ENCODE measurements at places on chromosomes 13 and 19. TPM values are rescaled to one million over a fixed set of nuclear protein-coding genes. Genes with fewer than 3 reads are reported as not detected.

- H3K4me3 ChIP-seq = peak overlapping the region; percentile 29
- no peaks in the 10 kb centered on the region for H3K36me3 ChIP-seq
- no peak for DNase-seq
- H3K27ac ChIP-seq = peak overlapping the region; percentile 94
- H3K4me1 ChIP-seq = peaks cover 10% of the 10 kb centered on the region
- H3K27me3 ChIP-seq = no peaks in the 10 kb centered on the region
Observed at GRCh38 chr13:32585550-32586079, 637 bp upstream of the PDS5B start.

- DNase-seq = peak; percentile 87
- peak overlapping the region; percentile 79 for H3K27ac ChIP-seq
- peak overlapping the region; percentile 61 for H3K4me3 ChIP-seq
- H3K36me3 ChIP-seq = no peaks in the 10 kb centered on the region
Observed at GRCh38 chr19:12194827-12195731, 32.2 kb downstream of the ZNF136 start.

DNA sequence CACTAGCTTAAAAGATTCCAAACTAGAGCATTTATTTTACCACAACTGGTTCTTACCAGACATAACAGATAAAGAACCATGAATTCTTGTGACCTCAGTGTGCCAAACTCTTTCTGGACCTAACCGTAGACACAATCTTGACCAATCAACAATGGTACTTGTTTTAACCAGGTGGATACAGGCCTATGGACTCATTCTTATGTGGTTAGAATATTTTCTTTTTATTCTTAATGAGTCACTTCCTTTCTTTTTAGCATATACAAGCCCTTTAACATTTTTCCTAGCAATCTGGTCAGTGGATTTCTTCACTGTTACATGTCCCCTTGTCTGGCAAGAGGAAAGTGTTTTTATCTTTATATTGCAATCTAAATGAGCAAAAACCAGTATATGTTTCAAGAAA is 792.1 kb upstream of the SPRY2 start:
- H3K27ac ChIP-seq = no peak overlapping the region
- no peaks in the 10 kb centered on the region for H3K27me3 ChIP-seq
- DNase-seq = no peak
- H3K4me3 ChIP-seq = no peak overlapping the region
- H3K36me3 ChIP-seq = no peaks in the 10 kb centered on the region

DNA sequence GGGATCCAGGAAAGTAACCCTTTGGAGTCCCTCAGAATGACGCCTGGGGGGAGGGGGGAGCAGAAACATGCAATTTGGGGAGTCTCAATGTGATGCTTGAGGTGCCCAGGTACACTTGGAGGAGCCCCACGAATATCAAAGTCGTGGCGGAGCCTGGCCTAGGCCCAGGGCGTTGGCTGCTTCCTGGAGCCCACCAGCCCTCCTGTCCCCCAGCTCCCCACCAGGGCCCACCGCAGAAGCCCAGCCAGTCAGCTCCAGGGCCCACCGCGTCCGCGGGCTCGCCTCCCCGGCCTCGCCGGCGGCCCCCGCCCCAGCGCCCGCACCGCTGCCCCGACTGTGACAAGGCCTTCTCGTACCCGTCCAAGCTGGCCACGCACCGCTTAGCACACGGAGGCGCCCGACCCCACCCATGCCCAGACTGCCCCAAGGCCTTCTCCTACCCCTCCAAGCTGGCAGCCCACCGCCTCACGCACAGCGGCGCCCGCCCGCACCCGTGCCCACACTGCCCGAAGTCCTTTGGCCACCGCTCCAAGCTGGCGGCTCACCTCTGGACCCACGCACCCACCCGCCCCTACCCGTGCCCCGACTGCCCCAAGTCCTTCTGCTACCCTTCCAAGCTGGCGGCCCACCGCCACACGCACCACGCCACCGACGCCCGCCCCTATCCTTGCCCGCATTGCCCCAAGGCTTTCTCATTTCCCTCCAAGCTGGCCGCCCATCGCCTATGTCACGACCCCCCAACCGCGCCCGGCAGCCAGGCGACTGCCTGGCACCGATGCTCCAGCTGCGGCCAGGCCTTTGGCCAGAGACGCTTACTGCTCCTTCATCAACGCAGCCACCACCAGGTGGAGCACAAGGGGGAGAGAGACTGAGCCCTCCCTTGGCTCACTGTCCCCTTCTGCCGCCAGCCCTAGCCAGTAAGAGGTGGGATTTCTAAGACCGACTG is 2.1 kb downstream of the ZNF575 start:
- H3K27me3 ChIP-seq = no peaks in the 10 kb centered on the region
- H3K4me3 ChIP-seq = no peak overlapping the region
- peak overlapping the region; percentile 90 for H3K27ac ChIP-seq
- peak; percentile 77 for DNase-seq
- peaks cover 31% of the 10 kb centered on the region for H3K36me3 ChIP-seq

GRCh38 chr13:106526738-106527444 is 8.6 kb downstream of the EFNB2 start:
- H3K4me1 ChIP-seq = peaks cover 32% of the 10 kb centered on the region
- no peaks in the 10 kb centered on the region for H3K36me3 ChIP-seq
- no peak overlapping the region for H3K4me3 ChIP-seq
- no peak for DNase-seq
- H3K27me3 ChIP-seq = no peaks in the 10 kb centered on the region

GRCh38 chr13:44106266-44107152 is 226.8 kb downstream of the LACC1 start:
- no peak overlapping the region for H3K4me3 ChIP-seq
- no peaks in the 10 kb centered on the region for H3K4me1 ChIP-seq
- H3K27ac ChIP-seq = no peak overlapping the region

GRCh38 chr19:16076154-16076957 is at the start of gene TPM4:
Gene TPM4, plus strand, starts transcription at chr19:16076495. Its CDS starts 71 bp downstream, at chr19:16076566.
- peak within 1 kb of the TSS; percentile 98 for H3K27ac ChIP-seq
- DNase-seq = peak; percentile 98
- H3K27me3 ChIP-seq = no peaks in the 10 kb centered on the region
- peak within 1 kb of the TSS; percentile 77 for H3K4me3 ChIP-seq

DNA sequence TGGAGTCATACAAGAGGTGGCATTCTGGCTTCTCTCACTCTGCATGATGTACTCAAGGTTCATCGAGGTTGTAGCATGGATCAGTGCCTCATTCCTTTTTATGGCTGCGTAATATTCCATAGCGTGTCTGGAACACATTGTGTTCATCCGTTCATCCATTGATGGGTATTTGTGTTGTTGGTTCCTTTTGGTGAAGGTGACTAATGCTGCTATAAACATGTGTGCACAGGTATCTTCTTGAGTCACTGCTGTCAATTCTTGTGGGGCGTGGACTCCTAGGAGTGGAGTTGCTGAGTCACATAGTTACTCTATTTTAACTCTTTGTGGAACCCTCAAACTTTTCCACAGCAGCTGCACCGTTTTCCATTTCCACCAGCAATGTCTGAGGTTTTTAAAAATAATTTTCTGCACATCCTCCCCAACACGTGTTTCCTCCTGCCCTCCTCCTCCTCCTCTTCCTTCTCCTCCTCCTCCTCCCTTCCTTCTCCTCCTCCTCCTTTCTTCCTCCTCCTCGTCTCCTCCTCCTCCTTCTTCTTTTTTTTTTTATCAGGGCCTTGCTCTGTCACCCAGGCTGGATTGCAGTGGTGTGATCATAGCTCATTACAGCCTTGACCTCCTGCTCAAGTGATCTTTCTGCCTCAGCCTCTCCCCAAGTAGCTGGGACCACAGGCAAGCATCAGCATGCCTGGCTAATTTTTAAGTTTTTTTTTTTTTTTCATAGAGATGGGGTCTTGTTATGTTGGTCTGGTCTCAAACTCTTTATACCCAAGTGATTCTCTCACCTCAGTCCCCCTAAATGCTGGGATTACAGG is 2.0 kb upstream of the TMEM221 start:
- H3K36me3 ChIP-seq = no peaks in the 10 kb centered on the region
- no peak overlapping the region for H3K4me3 ChIP-seq
- no peaks in the 10 kb centered on the region for H3K4me1 ChIP-seq

GRCh38 chr19:47896019-47896418 is 9.9 kb upstream of the SULT2A1 start:
- no peak overlapping the region for H3K4me3 ChIP-seq
- no peak overlapping the region for H3K27ac ChIP-seq
- DNase-seq = no peak
- H3K4me1 ChIP-seq = no peaks in the 10 kb centered on the region
- no peaks in the 10 kb centered on the region for H3K36me3 ChIP-seq

GRCh38 chr13:76286178-76286577 is 600.0 kb downstream of the KCTD12 start:
- no peaks in the 10 kb centered on the region for H3K36me3 ChIP-seq
- H3K27me3 ChIP-seq = no peaks in the 10 kb centered on the region
- no peak overlapping the region for H3K4me3 ChIP-seq
- H3K4me1 ChIP-seq = no peaks in the 10 kb centered on the region
- no peak for DNase-seq

DNA sequence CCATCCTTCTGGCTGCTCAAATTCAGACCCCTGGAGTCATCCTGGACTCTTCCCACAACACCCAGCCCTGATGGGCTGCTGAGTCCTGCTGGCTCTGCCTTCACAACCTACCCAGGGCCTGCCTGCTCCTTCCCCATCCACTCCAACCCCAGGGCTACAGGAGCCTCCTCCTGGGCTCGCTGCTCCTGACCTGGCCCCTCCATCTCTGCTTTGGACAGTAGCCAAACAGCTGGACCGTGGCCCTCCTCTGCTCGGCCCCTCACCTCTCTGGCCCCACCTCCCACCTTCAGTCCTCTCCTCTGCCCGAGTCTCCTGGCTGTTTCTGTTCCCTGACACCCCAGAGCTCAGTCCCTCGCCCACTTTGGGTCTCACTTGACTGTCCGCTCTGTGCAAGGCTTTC is 66.7 kb downstream of the CEBPG start:
- DNase-seq = peak; percentile 57
- H3K4me1 ChIP-seq = no peaks in the 10 kb centered on the region
- no peak overlapping the region for H3K4me3 ChIP-seq
- no peaks in the 10 kb centered on the region for H3K27me3 ChIP-seq

GRCh38 chr13:26787961-26788360 is 27.4 kb upstream of the GPR12 start:
- H3K36me3 ChIP-seq = no peaks in the 10 kb centered on the region
- H3K4me3 ChIP-seq = no peak overlapping the region
- no peak for DNase-seq

DNA sequence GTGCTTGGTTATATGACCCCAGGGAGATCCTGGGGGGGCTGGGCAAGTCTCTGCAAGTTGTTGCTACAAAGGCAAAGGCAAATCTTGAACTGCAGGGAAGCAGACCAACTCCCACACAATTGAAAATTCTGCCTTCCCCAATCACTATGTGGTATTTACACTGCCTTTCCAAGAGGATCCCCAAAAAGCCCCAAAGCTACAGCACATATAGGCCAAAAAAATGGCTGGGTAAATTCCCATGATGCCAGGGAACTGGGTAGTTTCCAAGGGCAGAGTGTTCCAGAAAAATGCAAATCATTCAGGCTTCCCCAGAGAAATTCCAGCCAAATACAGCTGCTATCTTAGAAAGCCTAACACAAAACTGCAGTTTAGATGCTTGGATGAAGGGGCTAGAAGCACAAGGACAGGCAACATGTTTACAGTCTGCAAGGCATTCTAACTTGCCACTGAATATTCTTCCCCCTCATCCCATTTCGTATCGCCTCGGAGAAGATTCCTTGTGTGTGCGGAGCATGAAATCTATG is 6.2 kb downstream of the FOXO1 start:
- no peaks in the 10 kb centered on the region for H3K27me3 ChIP-seq
- no peak for DNase-seq
- no peaks in the 10 kb centered on the region for H3K36me3 ChIP-seq
- peaks cover 31% of the 10 kb centered on the region for H3K4me1 ChIP-seq
- H3K27ac ChIP-seq = no peak overlapping the region

Gene LGALS4
- 0.64 TPM for total RNA-seq

Gene RNF225
- total RNA-seq = 1.9 TPM

Gene IZUMO2
- not detected for total RNA-seq

Gene KLK7
- total RNA-seq = not detected

Gene ZNF83
- 44.1 TPM for total RNA-seq

All from left lung (tissue), 14 donors.